Stimulated activated CD4-positive, alpha-beta T cell treated with anti-CD3 and anti-CD28 coated beads, Interleukin-4, amount 100 ng/mL, for 48 hours (primary cell): ENCODE measurements at places on chromosomes 16 and 17.

GRCh38 chr17:37446027-37446426 is 39.3 kb downstream of the TADA2A start:
- DNase-seq, result no peak

GRCh38 chr16:20624882-20625807 is 49.0 kb upstream of the ACSM2B start:
- DNase-seq, result no peak

DNA sequence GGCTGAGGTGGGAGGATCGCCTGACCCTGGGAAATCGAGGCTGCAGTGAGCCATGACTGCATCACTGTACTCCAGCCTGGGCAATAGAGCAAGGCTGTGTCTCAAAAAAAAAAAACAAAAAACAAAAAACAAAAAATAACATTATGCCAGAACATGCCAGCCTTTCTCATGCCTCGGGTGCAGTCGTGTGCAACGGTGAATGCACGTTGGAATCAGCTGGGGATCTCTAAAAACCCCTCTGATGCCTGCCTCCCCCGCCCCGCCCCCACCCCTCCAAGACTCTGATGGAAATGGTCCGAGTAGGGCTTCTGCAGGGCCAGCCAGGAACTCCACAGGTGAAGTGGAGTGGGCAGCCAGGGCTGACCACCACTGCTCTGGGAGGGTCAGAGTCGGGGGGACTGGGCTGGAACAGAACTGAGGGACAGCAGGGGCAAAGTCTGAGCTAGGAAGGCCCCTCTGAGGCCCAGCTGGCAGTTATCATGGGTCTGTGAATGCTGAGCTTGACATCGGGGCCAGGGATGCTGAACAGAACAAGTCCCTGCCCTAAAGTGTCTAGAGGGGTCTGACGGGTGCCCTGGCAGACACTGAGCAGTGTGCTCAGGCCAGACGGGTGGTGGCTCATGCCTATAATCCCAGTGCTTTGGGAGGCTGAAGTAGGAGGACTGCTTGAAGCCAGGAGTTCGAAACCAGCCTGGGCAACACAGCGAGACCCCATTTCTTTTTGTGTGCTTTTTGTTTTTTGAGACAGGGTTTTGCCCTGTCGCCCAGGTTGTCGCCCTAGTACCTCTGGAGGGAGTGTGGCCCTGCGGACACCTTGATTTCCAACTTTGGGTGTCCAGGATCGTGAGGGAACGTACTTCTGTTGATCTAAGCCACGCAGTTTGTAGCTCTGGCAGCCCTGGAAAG is 193.4 kb upstream of the GSE1 start:
- DNase-seq, result no peak

GRCh38 chr16:12488371-12488770 is 315.3 kb downstream of the CPPED1 start:
- no peak for DNase-seq

- DNase-seq, result no peak
Measured at GRCh38 chr17:36980280-36980761, 31.6 kb downstream of the AATF start.

DNA sequence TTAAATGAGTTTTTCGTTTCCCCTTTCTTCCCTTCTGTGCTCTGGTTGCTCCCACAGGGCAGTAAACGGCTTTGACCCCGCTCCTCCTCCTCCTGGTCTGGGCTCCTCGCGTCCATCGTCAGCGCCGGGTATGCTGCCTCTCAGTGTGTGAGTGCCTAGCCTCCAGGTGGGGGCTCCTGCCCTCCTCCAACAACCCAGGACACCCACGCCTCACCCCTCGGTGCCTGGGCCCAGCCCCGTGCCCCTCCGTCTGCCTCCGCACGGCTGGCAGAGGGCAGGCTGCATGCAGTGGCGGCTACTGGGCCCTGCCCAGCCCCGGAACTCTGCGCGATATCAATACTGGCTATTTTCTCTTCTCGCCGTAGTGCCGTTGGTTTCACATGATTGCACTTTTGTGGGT is 31.2 kb downstream of the NDEL1 start:
- no peak for DNase-seq

DNA sequence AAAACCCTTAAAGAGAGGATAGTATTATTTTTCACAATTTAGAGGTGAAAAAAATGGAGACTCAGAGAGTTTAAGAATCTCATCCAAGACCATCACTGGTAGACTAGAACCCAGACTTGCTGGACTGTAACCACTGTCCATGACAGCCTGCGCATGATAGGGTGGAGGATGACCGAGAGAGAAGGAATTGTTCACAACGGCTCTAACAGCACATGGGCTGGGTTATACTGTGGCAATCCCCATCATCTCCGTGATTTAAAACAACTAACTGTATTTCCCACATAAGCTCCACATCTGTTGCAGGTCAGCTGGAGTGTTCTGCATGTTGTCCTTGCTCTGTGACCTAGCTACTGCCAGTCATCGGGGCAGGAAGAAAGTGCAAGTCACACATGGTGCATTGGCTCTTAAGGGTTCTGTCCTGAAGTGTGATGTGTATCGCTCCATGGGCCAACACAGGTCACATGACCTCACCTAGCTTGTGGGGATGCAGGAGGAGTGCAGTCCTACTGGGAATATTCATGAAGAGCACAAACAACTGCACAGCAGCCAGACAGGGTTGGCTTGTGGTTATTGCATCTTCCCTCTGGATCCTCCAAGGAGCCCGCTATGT is 131.2 kb upstream of the MPHOSPH6 start:
- DNase-seq, result no peak

- DNase-seq, result no peak
Measured at GRCh38 chr16:9372934-9373890, 281.8 kb downstream of the HAPSTR1 start.

DNA sequence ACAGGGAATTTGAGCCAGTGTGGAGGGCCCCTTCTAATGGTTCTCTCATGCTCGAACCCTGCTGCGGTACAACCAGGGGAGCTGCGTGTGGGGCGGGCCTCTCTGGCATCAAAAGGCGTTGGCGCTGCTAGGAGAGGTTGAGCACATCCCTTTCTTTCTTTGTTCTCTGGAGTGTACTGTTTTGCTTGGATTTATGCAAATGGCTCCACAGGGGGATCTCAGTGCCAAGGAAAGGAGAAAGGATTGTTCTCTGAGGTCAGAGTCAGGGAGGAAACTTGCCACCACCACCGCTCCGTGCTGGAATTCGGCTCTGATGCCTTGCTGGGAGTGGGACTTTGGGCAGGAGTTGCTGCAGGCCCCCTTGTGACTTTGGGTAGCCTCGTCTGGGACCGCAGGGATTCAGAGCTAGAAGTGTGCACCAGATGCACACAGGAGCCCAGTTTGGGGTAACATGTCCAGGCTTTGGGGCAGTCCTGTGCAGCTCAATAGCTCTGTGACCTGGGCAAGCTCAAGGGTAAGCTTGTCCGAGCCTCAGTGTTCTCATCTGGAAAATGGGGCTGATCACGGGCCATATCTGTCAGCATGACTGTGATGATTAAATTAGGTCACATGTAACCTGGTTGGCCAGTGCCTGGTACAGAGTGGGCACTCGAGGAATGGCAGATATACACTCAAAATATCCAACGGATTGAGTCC is 353.0 kb upstream of the EEF2KMT start:
- DNase-seq, result no peak

GRCh38 chr16:85056211-85056748 is 28.7 kb downstream of the KIAA0513 start:
- no peak for DNase-seq

GRCh38 chr16:21162661-21163151 is 4.2 kb downstream of the LDAF1 start:
- DNase-seq, result no peak

GRCh38 chr16:24054741-24055491 is 201.2 kb upstream of the CACNG3 start:
- DNase-seq, result no peak

DNA sequence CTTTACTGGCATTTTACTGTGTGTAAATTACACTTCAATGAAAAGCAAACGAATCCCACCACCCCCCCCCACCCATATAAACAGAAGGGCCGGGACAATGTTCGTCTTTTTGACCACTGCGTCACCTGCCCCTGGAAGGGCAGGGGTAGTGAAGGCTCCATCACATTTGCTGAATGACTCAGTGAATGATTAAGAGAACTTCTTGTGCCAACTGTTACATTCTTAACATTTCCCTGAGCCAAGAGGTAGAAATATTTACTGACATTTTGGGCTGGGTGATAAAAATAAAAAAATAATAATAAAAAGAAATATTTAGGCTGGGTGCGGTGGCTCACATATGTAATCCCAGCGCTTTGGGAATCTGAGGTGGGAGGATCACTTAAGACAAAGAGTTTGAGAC is 24.1 kb downstream of the C16orf96 start:
- no peak for DNase-seq

DNA sequence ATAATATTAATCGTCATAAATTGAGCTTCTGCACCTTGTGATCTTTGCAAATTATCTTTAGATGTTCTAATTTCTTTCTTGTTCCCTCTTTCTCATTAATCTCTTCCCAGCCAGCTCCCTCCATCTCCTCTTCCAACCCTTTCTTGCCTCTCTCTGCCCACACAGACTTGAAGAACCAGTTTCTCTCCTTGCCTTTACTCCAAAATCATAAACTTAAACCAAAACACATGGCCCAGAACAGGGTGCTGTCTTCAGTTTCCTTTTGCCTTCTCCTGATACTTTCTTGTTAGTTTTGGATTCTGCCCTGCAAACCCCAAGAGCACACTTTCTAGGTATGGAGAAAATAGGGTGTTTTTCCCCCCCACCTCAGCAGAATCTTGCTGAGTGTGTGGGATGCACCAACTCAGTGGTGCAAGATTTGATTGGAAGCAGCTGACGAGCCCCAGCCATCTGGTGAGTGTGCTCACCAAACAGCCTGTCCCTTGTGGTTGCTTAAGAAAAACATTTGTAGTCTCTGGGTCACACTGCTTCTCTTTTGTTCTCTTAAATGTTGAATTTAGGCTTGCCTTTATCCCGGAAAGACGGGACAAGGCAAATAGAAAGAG is 175.8 kb upstream of the MAF start:
- DNase-seq, result no peak

GRCh38 chr16:83068686-83069085 is 441.9 kb downstream of the CDH13 start:
- DNase-seq, result no peak

- no peak for DNase-seq
Measured at GRCh38 chr17:50765454-50766221, 1.7 kb downstream of the ANKRD40CL start.

GRCh38 chr16:17026600-17027242 is 444.0 kb downstream of the XYLT1 start:
- no peak for DNase-seq

- no peak for DNase-seq
Measured at GRCh38 chr17:28521311-28522085, 15.3 kb downstream of the FOXN1 start.

- DNase-seq, result peak; percentile 1
Measured at GRCh38 chr17:56297184-56297583, 143.9 kb downstream of the ANKFN1 start.

DNA sequence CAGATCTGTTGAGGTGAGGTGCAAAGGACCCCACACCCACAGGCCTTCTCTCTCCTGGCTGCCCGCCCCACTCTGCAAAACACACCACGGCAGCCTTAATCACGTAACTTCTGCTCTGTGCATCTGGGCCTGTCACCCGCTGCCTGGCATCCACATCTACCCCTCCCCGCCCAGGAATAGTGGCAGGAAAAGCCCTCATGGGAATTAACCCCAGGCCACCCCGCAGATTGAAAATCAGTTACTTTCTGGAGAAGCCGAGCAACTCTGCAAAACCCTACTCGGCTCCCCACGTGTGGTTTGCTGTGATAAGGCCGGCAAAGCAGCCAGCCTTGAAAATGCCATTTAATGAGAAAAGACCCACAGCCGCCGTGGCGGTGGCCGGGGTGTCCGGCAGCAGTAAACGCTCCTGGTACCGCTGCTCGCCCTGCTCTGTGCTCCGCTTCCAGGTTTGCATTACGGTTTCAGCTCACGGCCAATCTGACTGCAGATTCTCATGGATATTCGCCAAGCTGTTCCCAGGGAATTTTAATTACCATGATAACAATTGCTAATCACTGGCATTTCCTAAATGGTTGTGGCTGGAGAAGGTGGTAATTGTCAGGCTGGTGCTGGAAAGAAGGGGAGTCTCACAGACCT is 78.0 kb upstream of the DOC2B start:
- DNase-seq, result no peak

DNA sequence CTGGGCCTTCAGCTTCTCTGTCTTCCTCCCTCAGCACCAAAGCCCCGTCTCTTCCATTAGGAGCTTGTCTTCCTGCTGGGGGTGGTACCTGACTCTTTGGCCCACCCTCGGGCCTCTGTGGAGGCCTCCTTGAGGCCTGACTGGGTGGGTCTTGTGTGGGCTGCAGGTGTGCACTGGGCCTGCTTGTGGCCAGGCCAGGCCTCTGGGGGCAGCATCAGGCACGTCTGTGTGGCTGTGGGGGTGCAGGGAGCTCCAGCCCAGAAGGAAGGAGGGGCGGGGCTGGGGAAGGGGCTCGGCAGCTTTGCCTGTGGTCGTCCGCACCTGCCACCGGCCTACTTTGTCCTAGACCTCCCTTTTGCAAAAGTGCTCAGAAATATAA is 7.0 kb downstream of the PIGQ start:
- no peak for DNase-seq

GRCh38 chr17:17313350-17313991 is 10.3 kb downstream of the NT5M start:
- DNase-seq, result peak; percentile 53

DNA sequence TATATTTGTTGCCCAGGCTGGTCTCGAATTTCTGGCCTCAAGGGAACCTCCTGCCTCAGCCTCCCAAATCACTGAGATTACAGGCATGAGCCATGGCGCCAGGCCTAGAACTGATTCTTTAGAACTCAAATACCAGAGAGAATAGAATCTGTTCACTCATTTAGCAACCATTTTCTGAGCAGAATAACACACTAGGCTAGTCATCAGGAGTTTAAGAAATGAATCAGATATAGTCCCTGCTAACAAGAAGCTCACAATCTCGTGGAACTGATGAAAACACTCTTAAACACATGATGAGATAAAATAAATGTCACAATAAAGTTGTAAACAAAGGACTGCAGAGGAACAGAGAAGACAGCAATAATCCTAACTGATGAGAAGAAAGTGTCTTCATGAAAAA is 55.8 kb upstream of the ADCY9 start:
- no peak for DNase-seq

GRCh38 chr17:11935734-11936406 is 61.4 kb downstream of the ZNF18 start:
- no peak for DNase-seq

- no peak for DNase-seq
Measured at GRCh38 chr16:87190288-87191230, 126.6 kb downstream of the C16orf95 start.

DNA sequence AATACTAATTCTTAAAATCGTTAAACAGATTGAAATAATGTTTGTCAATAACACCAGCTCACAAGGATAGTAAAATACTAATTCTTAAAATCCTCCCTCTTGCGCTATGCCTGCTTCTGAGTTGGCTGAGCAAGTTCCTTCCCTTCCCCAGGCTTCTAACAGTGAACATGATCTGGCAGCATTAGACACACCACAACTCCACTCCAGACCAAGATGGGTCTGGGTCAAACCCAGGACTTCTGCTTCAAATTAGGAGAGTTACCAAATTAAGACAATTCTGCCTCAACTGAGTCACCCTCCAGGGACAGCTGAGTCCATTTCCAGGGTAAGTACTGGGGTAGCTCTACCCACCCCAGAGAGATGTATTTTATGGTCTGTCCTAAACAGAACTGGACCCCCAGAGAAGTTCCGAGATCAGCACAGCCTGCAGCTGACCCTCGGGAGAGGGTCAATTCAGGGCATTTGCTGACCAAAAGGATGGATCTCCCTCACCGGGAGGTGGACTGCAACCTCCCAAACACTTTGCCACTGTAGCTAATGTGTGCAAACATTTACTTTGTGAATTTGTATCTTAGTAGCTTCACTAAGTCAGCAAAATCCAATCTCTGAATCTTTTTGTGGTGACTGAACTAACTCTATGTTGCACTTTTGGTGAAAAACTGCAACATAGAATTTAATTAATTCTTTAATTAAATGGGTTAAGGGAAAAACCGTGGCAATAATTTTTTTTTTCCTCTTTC is 48.8 kb downstream of the ADCY9 start:
- no peak for DNase-seq
